Effector CD8-positive, alpha-beta T cell (primary cell): ENCODE measurements at places on chromosomes 5 and 9.

DNA sequence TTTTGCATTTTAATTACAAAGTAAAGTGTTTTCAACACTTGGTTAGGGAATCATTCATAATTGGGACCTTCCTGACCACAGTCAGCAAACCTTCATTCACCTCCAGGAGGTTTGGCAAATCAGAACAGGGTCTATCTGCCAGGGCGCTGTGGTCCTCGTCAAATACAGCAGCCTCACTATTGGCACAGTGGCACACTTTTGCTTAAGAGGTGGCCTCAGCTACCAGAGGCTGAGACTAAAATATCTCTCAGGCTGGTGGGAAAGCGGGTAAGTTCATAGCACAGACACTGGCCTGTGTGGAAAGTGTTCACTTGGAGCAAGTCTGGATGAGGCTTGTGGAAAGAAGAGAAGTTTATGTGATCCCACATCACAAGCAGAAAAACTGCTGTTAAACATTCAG, 268.6 kb upstream of the DAPK1 start:
- DNase-seq = no peak

DNA sequence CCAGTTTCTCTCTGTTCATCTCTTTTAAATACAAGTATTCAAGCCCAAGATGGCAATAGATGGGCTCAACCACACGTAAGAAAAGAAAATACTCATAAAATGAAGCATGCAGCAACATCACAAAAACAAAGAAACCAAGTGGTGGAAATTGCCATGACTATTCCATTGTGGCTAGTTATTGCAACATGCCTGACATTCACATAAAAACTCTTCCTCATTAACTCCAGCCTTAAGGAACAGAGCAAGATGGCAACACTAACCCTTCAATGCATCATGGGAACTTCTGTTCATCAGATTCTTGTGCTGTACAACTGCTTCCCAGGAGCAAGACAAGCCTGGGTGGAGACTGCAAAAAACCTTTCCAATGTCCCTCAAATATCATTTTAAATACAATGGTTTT, 1.4 kb upstream of the GLIS3 start:
- DNase-seq = no peak

DNA sequence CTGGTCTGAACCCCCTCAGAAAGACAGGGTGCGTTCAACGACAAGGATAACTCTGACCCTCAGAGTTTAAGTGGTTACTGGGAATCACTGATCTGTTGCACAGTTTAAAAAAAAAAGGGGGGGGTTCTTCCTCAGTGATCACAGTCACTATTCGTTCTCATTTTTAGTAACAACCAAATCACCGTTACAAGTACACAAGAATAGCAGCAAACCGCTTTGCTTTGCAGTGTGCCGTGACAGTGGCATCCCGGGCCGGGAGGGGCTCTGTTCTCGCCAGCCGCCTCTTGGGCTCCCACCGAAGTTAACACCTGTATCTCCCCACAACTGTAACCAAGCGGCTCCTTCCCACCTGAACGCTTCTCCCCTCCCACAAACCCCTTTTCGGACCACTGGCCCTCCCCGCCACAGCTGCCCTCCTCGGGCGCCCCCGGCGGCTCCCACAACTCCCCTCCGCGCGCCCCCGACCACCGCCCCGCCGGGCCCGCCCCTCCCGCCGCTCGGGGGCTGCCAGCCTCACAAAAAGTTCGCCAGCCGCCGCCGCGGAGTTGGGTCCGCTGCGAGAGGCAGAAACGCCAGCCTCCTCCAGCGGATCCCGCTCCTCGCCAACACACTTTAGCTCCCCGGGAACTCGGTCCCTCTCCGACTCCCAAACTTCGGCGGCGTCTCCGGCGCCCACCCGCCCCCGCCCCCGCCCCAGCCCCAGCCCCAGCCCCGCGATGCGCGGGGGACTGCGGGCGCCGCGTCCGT, 1.2 kb downstream of the SSBP2 start:
- DNase-seq = peak; percentile 27

GRCh38 chr5:156359476-156359875, 32.5 kb downstream of the SGCD start:
- no peak for DNase-seq

- no peak for DNase-seq
Measured at GRCh38 chr5:131114754-131115153, 50.3 kb downstream of the HINT1 start.

- DNase-seq = no peak
Measured at GRCh38 chr5:163569284-163569683, 63.9 kb downstream of the MAT2B start.

- no peak for DNase-seq
Measured at GRCh38 chr5:135546912-135547311, 11.1 kb upstream of the NEUROG1 start.

- no peak for DNase-seq
Measured at GRCh38 chr5:99544356-99544755, 615.5 kb upstream of the CHD1 start.

GRCh38 chr5:11048760-11049159, 287.7 kb upstream of the DAP start:
- DNase-seq = no peak

DNA sequence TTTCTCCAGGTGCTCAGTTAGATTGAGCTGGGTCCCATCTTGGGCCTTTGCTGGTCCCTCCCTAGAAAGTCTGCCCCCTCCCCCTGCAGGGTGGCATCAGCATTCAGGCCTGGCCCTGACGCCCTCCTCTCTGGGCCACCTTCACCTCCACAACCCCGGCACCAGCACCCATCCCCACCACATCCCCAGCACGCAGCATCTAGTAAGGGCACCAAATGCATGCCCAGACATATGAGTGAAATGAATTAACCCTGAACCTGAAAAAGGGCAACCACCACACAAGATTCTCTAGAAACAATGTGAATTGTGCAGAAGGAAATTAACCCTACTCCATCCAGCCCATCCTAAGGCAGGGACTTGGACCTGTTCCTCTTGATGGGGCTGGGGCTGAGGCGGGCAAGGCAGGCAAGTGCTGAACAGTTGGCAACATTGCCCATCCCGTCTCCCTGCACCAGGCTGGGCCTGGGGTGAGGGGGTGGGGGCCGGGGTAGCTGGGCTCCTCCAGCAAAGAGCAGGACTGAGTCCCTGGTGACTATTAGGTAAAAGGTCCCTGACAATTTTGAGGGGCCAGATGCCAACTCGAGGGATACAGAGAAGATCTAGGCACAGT, 125.9 kb downstream of the KCNIP1 start:
- DNase-seq = no peak

- DNase-seq = no peak
Measured at GRCh38 chr5:175107865-175108264, 336.1 kb downstream of the DRD1 start.

DNA sequence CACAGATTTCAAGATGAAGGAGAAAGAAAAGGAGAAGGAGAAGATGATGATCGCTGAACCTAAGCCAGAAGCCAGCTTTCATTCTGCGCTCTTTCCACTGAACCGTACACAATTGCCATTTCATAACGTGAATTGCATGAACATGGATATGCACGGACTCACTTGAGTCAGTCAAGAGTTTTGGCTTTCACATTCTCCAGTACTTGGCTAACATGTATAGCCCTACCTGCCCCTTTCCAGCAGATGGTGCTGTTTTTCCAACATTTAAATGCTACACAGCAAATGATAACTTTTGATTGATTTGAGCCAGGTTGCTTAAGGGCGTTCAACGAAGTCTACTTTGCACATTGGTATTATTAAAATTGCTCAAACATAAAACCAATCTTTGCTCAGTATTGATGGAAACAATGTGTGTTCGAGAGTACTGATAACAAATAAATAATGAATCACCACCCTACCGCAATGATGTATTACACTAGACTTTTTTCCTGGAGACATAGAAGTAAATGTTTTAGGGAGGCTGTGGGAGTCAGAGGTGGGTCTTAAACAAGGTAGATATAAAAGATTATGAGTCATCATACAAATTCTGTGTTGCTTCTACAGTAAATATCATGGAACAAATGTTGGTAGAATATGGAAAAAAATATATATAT, 196.4 kb downstream of the TRPM3 start:
- DNase-seq = no peak

DNA sequence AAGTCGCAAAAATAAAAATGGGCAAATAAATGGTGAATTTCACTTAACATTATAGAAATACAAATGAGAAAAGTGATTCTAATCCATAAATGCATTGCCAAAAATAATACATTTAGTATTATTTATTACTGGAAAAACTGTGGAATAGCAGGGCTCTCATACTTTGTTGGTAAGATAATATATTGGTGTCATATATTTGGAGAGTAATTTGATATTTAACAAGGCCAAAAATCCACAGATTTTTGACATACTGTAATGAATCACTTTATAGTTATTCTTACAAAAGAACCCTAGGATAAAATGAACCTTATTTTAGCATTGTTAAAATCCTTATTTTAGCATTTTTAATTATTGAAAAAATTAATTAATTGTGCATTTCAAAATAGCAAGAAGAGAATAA, 397.2 kb upstream of the DAB2 start:
- DNase-seq = no peak

- DNase-seq = no peak
Measured at GRCh38 chr5:140205952-140206351, 31.0 kb downstream of the CYSTM1 start.

DNA sequence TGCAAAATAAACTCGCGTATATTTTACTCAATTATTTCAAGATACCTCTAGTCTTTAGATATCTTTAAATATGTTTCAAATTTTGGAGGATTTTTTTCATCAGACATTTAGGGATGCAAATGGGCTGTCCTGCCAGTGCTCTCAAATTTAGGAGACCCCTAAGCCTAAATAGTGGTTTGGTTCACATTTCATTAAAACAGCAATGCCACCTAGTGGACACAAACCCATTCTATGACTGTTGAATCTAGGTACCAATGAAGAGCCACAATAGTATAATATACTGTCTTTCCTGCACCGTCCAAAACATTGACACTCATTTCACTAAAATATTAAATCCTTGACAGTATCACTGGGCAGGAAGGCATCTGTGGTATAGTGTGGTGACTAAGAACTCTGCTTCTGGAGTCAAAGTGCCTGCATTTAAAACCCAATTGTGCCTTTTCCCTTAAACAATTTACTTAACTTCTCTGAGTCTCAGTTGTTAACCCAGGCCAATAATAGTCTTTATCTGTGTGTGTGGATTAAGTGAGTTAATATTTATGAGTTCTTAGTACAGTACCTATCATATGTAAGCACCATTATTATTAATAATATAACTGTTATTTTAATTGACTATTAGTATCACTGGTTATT, 148.0 kb downstream of the RORB start:
- DNase-seq = no peak

DNA sequence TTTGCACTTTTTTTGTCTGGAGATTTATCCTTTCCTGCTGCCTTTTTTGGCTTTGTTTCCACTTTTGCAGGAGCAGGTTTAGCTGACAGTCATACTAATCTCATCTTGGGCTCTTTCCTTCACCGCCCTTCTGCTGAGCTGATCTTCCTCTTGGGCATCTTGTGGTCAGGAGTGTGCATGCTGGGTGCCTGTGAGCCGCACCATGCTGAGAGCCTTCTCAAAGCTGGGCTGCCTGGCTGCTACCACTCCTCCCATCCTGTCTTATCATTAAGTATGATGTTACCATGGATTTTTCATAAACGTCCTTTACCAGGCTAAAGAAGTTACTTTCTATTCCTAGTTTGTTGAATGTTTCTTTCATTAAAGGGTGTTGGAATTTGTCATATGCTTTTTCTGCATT, 49.5 kb upstream of the MCCC2 start:
- no peak for DNase-seq

GRCh38 chr9:3768286-3768685, 242.5 kb upstream of the RFX3 start:
- no peak for DNase-seq

DNA sequence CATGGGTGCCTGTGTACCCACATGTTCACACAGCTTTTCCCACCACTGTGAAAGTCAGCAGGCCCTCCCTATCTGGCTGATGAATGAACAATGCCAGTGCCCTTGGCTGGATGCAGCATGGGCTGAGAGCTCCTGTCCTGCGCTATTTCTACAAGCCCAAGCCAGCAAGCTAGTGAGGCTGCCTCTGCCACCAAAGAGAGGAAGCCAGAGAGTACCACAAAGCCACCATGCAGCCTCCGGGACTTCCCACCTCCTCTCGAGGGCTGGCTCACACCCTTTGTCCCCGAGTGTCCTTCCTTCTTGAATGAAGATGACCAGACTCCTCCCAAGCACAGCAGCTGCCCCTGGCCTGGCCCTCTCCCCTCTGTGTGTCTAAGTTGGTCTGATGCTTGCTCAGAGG, 76.5 kb downstream of the SH3PXD2B start:
- DNase-seq = no peak

- no peak for DNase-seq
Measured at GRCh38 chr9:115289757-115290208, 171.8 kb upstream of the TNC start.

- DNase-seq = no peak
Measured at GRCh38 chr5:72210888-72211678, 103.8 kb downstream of the MAP1B start.

- DNase-seq = peak; percentile 47
Measured at GRCh38 chr9:135971892-135972291, 10.7 kb upstream of the UBAC1 start.

DNA sequence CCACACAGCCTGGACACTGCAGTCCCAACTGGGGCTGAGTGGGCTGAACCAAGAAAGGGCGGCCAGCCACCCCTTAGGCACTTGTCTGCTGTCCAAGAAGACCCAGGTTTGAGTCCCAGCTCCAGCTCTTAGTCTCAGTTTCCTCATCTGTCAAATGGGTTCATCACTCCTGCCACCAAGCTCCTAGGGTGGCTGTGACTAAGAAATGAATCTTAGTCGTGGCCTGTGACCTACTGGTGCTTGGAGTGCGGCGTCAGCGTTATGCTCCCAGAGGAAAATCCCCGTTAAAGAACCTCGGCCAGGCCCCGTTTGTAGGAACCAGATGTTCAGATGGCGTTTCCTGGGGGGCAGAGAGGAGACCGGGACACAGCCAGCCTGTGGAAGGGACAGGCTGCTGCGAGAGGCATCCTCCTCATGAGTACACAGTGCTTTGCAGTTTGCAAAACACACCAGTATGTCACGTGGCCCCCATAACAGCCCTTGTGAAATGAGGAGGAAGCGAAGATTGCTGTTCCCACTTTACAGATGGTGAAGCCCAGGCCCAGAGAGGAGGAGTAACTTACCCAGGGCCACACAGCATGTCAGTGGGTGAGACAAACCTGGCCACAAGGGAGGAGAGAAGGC, 3.3 kb downstream of the FIBCD1 start:
- no peak for DNase-seq
